ENCODE measurements at places on chromosomes 12 and 14. TPM values are rescaled to one million over a fixed set of nuclear protein-coding genes. Genes with fewer than 3 reads are reported as not detected.

- peak; percentile 83 for DNase-seq
- H3K27ac ChIP-seq: no peak overlapping the region
- no peak overlapping the region for H3K4me3 ChIP-seq
- H3K36me3 ChIP-seq: no peaks in the 10 kb centered on the region
These were observed 193.3 kb upstream of the C14orf180 start for GRCh38 chr14:104386151-104386841.

DNA sequence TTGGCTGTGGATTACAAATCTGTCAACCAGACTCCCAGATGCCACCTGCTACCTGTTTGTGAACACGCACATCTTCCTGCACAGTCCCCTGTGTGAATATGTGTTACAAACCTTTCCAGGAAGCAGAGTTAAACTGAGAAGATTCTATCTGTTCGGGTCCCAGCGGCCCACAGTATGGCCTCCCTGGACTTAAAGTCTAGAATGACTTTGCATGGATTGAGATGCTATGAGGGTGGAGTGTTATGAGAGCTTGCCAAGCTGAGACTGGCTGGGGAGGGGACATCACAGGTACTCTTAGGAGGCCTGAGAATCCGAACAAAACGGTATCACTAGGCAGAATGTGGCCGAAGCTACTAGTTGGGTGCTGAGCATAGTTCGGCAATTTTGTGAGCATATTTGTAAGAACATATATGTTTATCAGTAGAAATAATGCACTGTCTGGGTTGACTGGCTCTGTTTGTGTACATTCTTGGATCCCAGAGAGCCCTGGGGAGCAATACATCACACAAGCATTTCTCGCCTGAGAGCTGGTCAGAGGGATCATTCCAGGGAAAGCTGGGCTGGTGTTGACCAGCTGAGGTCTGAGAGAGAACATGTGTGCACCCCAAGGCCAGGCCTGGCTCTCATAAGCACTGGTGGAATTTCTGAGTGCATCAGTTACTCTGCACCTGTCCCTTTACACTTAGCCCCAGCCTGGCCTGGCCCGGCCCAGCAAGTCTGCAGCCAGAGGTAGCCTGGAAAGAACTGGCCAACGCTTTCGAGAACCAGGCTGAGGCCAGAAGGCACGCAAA lies 29.8 kb upstream of the LTBP2 start:
- no peaks in the 10 kb centered on the region for H3K27me3 ChIP-seq
- no peak for DNase-seq
- H3K4me1 ChIP-seq: peaks cover 32% of the 10 kb centered on the region
- no peak overlapping the region for H3K27ac ChIP-seq
- no peaks in the 10 kb centered on the region for H3K36me3 ChIP-seq

DNA sequence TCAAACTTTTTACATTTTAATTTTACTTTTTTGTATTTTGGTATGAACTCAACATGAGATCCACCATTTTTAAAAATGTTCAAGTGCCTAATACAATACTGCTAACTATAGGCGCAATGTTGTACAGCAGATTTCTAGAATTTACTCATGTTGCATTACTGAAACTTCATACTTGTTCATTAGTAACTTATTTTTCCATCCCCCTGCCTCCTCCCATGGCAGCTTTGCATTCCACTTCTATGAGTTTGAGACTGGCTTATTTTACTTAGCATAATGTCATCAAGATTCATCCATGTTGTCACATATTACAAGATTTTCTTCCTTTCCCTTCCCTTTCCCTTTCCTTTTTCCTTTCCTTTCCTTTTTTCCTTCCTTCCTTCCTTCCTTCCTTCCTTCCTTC lies 825.9 kb downstream of the SLC16A7 start:
- H3K4me1 ChIP-seq: no peaks in the 10 kb centered on the region
- H3K27ac ChIP-seq: no peak overlapping the region
- H3K27me3 ChIP-seq: no peaks in the 10 kb centered on the region
- no peaks in the 10 kb centered on the region for H3K36me3 ChIP-seq

- no peak overlapping the region for H3K27ac ChIP-seq
- DNase-seq: no peak
- no peaks in the 10 kb centered on the region for H3K36me3 ChIP-seq
- peaks cover 30% of the 10 kb centered on the region for H3K27me3 ChIP-seq
- H3K4me3 ChIP-seq: no peak overlapping the region
- H3K4me1 ChIP-seq: peaks cover under 1% of the 10 kb centered on the region
These were observed 56.9 kb downstream of the FOS start for GRCh38 chr14:75335571-75335970.

DNA sequence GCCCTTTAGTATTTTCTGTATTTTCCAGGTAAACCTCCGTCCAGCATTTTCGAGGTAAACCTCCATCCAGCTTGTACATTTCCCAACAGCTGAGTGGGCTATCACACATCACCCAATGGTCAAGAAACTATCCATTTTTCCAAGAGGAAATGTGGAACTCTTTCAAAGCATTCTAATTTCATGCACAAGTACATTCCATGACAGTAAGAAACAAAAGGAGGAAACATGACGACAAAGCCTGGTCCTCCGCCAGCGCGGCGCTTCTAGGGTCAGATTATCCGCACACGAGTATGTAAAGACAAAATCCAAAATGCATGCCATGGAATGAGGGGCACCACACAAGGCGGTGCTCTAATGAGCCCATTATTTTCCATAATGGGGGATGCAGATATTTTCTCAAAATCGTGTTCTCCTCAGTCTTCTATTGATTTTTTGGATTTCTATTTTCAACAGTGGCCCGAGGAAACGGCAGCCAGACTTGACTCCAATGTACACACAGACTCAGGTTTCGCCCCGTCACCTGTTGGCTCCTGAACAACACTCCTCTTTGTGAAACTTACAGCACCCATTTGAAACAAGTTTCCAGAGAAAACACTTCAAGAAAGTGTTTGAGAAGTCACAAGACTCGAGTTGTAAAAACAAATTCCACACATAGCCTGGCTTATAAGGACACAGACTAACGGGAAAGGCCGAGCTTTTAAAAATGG lies 107.4 kb downstream of the PRICKLE1 start:
- peak overlapping the region; percentile 85 for H3K4me3 ChIP-seq
- H3K27me3 ChIP-seq: peaks cover 24% of the 10 kb centered on the region
- peak overlapping the region; percentile 75 for H3K27ac ChIP-seq
- H3K4me1 ChIP-seq: peaks cover 28% of the 10 kb centered on the region
- no peak for DNase-seq

- no peaks in the 10 kb centered on the region for H3K4me1 ChIP-seq
- H3K27ac ChIP-seq: no peak overlapping the region
- no peaks in the 10 kb centered on the region for H3K36me3 ChIP-seq
- H3K27me3 ChIP-seq: peaks cover 16% of the 10 kb centered on the region
- no peak for DNase-seq
These were observed 182.0 kb upstream of the NAV3 start for GRCh38 chr12:77648716-77649115.

GRCh38 chr12:24632466-24632865 lies 316.4 kb downstream of the BCAT1 start:
- H3K4me3 ChIP-seq: no peak overlapping the region
- no peak for DNase-seq
- H3K36me3 ChIP-seq: no peaks in the 10 kb centered on the region
- H3K4me1 ChIP-seq: peaks cover 4% of the 10 kb centered on the region
- H3K27ac ChIP-seq: no peak overlapping the region

DNA sequence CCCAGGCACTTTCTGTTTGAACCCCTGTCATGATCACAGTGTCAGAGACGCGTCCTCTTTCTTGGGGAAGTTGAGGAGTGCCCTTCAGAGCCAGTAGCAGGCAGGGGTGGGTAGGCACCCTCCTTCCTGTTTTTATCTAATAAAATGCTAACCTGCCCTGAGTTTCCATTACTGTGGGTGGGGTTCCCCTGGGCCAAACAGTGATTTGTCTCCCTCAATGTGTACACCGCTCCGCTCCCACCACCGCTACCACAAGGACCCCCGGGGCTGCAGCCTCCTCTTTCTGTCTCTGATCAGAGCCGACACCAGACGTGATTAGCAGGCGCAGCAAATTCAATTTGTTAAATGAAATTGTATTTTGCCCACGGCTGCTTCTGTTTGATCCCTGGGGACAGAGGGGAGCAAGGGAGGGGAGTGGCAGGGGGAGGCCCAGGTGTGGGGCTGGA lies 5.1 kb downstream of the SHMT2 start:
- no peak for DNase-seq
- peak overlapping the region; percentile 33 for H3K4me3 ChIP-seq
- H3K36me3 ChIP-seq: peaks cover 18% of the 10 kb centered on the region
- no peaks in the 10 kb centered on the region for H3K27me3 ChIP-seq

DNA sequence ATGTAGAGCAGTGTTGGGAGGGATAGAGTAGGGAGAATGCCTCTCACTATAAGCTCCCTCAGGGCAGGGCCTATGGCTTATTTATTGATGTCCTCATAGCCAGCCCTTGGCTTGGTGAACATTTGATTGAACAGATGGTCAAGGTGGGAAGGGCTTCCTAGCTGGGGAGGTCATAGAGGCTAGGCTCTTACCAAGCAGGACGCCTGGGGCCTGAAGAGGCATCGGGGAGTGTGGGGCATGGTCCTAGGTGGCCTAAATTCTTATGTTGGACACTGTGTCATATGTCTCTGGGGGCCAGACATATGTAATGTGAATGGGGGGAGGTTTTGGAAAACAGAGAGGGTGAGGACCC lies 17.9 kb upstream of the KRT86 start:
- no peaks in the 10 kb centered on the region for H3K27me3 ChIP-seq
- DNase-seq: no peak
- H3K27ac ChIP-seq: no peak overlapping the region
- peaks cover 24% of the 10 kb centered on the region for H3K4me1 ChIP-seq
- no peaks in the 10 kb centered on the region for H3K36me3 ChIP-seq

GRCh38 chr12:80470403-80470802 lies 26.4 kb downstream of the PTPRQ start:
- no peaks in the 10 kb centered on the region for H3K27me3 ChIP-seq
- no peak overlapping the region for H3K27ac ChIP-seq
- no peak overlapping the region for H3K4me3 ChIP-seq

GRCh38 chr14:73997944-73998447 lies 21.1 kb downstream of the ENTPD5 start:
- no peak for DNase-seq
- H3K4me3 ChIP-seq: no peak overlapping the region
- no peaks in the 10 kb centered on the region for H3K27me3 ChIP-seq
- no peak overlapping the region for H3K27ac ChIP-seq
- peaks cover 20% of the 10 kb centered on the region for H3K36me3 ChIP-seq

GRCh38 chr12:95303476-95303875 lies 85.9 kb downstream of the VEZT start:
- peaks cover 30% of the 10 kb centered on the region for H3K4me1 ChIP-seq
- H3K36me3 ChIP-seq: peaks cover 30% of the 10 kb centered on the region
- no peak overlapping the region for H3K27ac ChIP-seq
- H3K27me3 ChIP-seq: no peaks in the 10 kb centered on the region

Gene PIWIL1
- total RNA-seq: not detected

Gene ASCL1
- not detected for total RNA-seq

Gene KCNA5
- not detected for total RNA-seq

Gene NGB
- not detected for total RNA-seq
